T-helper 17 cell (primary cell): ENCODE measurements at places on chromosomes 3 and 15. TPM values are rescaled to one million over a fixed set of nuclear protein-coding genes. Genes with fewer than 3 reads are reported as not detected.

GRCh38 chr3:30502742-30503073 is 103.7 kb upstream of the TGFBR2 start:
- no peak for DNase-seq

GRCh38 chr3:168100777-168101492 is 5.2 kb upstream of the GOLIM4 start:
- DNase-seq, result no peak

GRCh38 chr15:67805008-67805665 is 20.2 kb upstream of the SKOR1 start:
- DNase-seq, result no peak

DNA sequence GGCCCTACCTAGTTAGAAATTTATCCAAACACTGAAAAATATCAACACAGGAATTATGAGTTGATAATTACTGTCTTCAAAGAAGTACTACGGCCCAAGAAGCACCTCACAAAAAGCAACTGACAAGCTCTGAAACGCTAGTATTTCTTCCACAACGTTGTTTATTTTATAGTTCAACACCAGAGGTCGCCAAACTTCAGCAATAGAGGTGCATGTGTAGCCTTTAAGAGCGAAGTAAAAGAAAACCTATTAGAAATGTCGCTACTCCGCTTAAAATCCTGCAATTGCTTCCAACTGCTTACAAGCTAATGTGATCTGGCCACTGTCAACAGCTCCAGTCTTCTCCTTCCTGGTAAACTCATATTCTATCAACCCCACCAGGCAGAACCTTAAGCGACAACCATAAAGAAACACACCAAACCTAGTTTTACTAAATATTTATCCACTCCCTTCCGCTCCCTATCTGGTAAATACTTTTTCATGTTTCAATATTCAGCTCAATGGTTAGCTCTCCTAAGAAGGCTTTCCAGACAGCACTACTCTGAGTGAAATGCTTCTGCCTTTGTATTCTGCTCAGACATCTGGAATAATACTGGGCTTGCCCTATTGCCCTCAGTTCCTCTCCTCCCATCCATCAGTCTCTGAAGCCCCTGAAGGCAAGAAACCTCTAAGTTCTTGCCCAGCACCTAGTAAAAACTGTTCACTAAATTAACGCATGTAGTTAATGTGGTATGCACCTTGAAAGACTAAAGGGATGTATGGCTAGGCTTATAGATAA is 110.2 kb downstream of the NR1I2 start:
- DNase-seq, result no peak

- DNase-seq, result no peak
Observed at GRCh38 chr3:129520960-129521359, 7.5 kb upstream of the RHO start.

DNA sequence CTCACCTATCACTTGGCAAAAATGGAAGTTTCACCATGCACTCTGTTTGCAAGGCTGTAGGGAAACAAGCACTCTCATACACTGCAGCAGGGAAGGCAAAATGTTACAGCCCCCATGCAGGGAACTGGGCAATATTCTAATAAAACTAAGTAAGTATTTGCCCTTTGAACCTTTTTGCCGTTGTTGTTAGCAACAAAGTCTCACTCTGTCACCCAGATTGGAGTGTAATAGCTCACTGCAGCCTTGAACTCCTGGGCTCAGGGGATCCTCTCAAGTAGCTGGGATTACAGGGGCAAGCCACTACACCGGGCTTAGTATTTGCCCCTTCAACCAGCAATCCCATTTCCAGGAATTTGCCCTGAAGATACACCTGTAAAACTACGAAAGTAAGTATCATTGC is 122.5 kb downstream of the TBC1D5 start:
- DNase-seq, result no peak

DNA sequence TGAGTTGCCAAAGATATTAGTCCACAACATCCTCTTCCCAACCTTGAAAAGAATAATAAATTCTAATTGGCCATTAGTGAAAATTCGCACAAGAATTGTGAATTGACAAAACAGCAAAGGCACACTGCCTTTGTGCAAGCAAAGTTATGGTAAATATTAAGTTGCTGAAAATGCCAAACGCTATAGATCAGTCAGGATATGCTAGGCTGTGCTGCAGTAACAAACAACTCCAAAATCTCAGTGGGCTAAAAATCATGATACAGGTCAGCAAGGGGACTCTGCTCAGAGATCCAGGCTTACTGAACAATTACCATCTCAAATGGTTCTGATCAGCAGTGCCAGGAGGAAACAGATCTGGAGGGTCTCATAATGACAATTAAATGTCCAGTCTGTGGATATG is 238.0 kb upstream of the IGF1R start:
- no peak for DNase-seq

- no peak for DNase-seq
Observed at GRCh38 chr3:60839246-60839645, 412.0 kb downstream of the FHIT start.

DNA sequence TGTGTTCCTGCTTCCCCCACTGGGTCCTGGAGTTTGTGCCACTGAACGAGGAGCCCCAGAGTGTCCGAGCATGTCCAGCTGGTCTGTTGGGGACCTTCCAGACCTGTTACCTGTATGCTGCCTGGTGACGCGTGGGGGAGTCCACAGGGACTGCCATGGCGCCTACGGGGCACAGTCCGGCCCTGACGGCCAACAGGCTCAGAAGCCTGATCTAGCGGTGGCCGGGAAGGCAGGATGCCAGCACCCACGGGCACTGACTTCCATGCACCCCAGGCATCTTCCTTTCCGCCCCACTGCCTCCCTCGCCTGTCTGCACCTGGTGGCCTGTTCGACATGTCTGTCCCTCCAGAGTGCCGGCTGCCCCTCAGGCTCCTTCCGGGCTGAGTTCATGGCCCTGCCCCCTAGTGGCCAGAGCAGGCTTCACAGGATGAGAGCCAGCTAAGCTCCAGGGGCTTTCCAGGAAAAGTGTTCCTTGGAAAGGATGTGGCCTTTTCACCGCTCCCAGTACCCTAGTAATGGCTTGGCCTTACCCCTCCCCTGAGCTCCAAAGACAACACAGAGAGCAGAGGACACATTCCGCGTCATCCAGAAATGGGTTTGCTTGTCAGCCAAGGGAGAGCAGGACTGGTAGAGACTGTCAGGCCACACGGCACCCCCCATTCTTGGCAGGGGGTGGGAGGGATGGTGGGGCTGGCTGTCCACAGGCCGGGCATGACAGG is 35.7 kb downstream of the NGRN start:
- peak; percentile 39 for DNase-seq

DNA sequence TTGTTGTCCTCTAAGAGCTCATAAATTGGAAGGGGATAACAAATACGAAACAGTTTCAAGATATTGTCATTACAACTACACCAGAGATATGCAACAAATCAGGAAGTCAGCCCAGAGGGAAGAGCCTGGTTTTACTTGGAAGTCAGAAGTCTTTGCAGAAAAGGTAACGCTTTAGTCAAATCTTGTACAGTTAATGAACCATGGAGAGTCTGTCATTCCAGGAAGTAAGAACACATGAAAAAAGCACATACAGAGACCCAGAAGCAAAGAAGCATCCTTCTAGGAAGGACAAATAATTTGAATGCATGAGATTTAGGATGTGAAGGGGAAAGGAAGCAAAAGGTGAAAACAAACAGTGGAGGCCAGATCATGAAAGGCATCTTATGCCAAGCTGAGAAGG is 19.6 kb downstream of the DYNC1LI1 start:
- DNase-seq, result no peak

DNA sequence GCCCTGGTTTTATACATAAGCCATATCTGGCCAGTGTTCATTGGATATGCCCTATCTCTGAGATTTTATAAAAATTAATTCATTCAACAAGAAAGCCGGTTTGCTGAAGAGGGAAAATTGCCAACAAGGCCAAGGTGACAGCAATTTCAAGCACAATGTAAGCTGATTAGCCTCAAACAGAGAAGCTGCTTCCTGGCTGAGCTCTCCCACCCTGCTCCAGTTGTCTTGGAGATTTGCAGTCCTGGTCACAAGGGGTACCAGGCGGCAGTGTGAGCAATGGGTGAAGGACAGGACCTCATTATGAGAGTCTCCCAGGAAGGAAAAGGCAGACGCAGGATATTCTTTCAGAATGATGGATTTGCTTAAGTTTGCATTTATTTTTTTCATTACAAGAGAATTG is 5.4 kb upstream of the THSD4 start:
- no peak for DNase-seq

DNA sequence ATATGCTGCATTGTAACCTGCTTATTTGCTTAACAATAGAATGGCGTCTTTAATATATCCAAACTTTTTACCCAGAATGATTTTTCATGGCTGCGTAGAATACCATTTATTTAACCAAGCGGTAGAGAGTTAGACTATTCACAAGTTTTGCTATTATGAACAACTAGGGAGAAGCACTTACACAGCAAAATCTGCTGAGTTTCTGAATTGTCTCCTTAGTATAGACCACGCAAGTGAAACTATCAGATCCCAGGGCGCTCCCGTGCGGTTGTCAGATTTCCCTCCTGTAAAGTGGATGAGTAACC is 12.6 kb upstream of the ADPGK start:
- DNase-seq, result no peak

DNA sequence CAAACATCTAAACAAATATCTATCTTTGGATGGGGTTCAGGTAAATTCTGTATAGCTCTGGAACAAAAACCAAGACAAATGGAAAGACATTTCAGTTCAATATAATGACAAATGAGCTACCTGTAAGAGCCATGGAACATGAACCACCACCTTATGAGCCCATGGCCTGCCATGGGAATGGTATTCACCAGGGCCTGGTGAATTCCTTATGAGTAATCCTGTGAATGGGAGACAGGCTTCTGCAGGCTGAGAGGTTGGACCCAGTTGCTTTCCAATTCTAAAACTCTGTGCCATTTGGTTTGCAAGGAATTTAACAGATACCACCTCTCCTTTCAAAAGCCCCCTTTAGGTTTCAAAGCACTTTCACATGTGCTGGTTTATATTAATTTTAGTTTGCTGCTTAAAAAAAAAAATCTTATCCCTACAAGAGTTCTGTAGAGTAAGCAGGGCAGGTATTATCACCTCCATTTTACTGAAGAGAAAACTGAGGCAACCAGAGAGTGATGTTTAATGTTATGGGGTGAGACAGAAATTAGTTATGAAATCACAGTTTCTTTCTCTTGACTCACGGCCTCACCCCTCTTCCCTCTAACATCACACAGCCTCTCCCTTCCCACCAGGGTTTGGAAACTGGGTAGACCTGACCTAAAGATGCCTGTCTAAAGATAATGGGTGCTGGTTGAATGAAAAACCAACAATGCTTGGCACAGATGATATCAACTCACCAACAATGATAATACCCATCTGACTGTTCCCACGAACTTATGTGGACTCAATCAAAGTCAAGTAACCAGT is 397.6 kb upstream of the WNT5A start:
- DNase-seq, result no peak

The MFSD1 gene
- total RNA-seq, result 25.1 TPM

The DGKG gene
- total RNA-seq, result 1.9 TPM

The PRR20G gene
- not detected for total RNA-seq

The DNAH12 gene
- total RNA-seq, result 0.23 TPM

The SV2B gene
- not detected for total RNA-seq

The GPR160 gene
- total RNA-seq, result 4.5 TPM
